B cell (primary cell): ENCODE measurements at places on chromosomes 1 and 21. TPM values are rescaled to one million over a fixed set of nuclear protein-coding genes. Genes with fewer than 3 reads are reported as not detected.

Gene CFHR5
- total RNA-seq = not detected in 2 replicates

Gene IL10
- 0.63 and 0.69 TPM in 2 replicates for total RNA-seq

Gene C1orf185
- total RNA-seq = not detected in 2 replicates

Gene MTMR11
- total RNA-seq = 0.15 TPM in 1 of 2 replicates, not detected in the other

Gene MX2
- 64.3 and 72.8 TPM in 2 replicates for total RNA-seq

Gene LEPR
- 0.30 and 0.41 TPM in 2 replicates for total RNA-seq

Gene ESRRG
- total RNA-seq = not detected in 2 replicates

- no peak for DNase-seq
- no peaks in the 10 kb centered on the region for H3K27me3 ChIP-seq
- peaks cover 49% of the 10 kb centered on the region for H3K4me1 ChIP-seq
- no peak overlapping the region for H3K27ac ChIP-seq
- no peak overlapping the region for H3K4me3 ChIP-seq
Measured at GRCh38 chr1:25020173-25020845, 90.2 kb upstream of the RUNX3 start.

- H3K27ac ChIP-seq = no peak overlapping the region
- H3K4me3 ChIP-seq = no peak overlapping the region
- no peak for DNase-seq
Measured at GRCh38 chr1:20386323-20387081, 95.8 kb downstream of the VWA5B1 start.

DNA sequence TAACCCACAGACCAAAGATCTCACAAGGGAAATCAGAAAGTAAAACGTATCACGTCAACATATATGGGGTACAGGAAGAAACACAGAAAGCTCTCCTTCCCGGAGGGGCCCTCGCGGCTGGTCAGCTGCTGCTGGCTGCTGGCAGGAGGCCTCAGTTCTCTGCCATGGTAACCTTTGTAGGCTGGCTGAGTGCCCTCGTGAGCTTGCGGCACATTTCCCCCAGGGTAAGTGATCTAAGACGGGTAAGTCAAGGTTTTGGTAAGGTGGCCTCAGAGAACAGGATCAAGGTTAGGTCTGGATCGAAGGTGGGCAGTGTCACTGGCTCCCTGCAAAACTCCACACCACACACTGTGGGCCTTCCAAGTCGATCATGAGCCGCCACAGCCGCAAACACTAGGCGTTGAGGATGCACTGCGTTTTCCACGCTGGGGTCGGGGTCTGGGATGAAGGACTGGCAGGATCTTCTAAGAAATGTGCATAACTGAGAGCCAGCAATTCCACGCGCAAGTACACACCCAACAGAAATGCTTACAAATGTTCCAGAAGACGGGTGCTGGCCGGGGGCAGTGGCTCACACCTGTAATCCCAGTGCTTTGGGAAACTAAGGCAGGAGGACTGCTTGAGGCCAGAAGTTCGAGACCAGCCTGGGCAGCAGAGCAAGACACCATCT lies 33.9 kb downstream of the WDR4 start:
- H3K36me3 ChIP-seq = peaks cover 2% of the 10 kb centered on the region
- no peaks in the 10 kb centered on the region for H3K4me1 ChIP-seq
- H3K27ac ChIP-seq = no peak overlapping the region
- no peak for DNase-seq

DNA sequence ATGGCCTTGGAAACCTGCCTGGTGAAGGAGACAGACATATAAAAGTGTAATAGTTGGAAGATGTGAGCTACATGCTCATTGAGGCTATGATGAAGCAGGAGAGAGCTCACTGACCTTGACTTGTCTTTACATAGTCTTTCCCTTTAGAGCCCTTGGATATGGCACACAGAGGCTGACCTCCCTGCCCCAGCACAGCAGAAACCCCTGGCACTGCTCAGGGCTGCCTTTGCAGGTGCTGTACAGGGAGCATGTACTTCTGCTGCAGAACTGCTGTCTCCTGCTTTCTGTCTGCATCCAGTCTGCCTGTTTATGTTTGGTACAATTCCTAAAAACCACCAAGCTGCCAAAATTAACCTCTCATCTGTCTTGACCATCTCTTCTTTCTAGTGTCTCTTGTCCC lies 80.5 kb downstream of the C1orf21 start:
- H3K27me3 ChIP-seq = no peaks in the 10 kb centered on the region
- no peak overlapping the region for H3K27ac ChIP-seq
- no peak for DNase-seq

DNA sequence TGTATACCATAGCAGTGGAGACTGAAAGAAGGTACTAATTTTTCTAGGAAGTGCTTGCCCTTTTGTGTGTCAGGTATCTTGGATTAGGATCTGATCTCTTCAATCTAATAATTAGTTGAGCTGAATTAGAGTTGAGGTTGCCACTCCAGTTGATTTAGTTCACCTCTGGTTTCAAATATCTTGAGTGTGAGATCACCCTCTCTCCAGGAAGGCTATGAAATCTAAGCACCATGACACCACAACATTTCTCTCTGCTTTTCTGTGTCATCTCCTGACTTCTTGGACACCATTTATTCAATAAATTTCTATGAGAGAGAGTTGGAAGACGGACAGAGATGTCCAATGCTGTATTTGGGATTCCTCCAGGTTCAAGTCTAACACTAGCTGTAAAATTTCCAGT lies 212.8 kb downstream of the DYRK1A start:
- H3K36me3 ChIP-seq = no peaks in the 10 kb centered on the region
- H3K27me3 ChIP-seq = no peaks in the 10 kb centered on the region
- no peak overlapping the region for H3K27ac ChIP-seq

DNA sequence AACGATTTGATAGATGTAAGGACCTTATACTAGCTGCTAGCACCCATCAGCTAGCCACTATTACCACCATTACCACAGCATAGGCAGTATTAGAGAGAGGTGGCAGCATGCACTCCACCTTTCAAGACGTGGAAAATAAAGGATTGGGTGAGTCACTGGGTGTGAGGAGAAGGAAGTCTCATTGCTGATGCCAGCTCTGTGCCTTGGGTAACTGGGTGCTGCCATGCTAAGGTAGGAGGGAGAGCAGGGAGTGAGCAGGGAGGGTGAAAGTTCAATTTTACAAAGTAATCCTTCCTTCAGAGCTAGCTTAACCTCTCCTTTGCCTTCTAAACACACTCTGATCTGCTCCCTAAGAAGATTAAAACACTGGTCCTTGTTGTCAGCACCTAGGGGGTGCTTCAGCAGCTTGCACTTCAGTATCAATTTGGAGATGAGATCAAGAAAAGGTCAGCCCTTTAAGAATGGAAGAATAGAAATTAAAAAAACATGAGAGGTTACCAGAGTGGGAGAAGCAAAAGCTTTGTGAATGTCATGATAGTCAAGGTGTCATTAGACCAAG lies 1.8 kb upstream of the LIN9 start:
- peaks cover 12% of the 10 kb centered on the region for H3K4me1 ChIP-seq
- no peaks in the 10 kb centered on the region for H3K36me3 ChIP-seq
- DNase-seq = peak; percentile 15
- no peak overlapping the region for H3K4me3 ChIP-seq
- H3K27ac ChIP-seq = no peak overlapping the region
- H3K27me3 ChIP-seq = peaks cover 14% of the 10 kb centered on the region

GRCh38 chr1:203985676-203986075 lies 87.2 kb upstream of the SOX13 start:
- H3K27me3 ChIP-seq = no peaks in the 10 kb centered on the region
- H3K4me1 ChIP-seq = no peaks in the 10 kb centered on the region
- no peak overlapping the region for H3K27ac ChIP-seq
- no peaks in the 10 kb centered on the region for H3K36me3 ChIP-seq

- no peaks in the 10 kb centered on the region for H3K4me1 ChIP-seq
- no peaks in the 10 kb centered on the region for H3K27me3 ChIP-seq
- no peak overlapping the region for H3K4me3 ChIP-seq
- H3K27ac ChIP-seq = no peak overlapping the region
Measured at GRCh38 chr1:57058652-57059501, 93.1 kb upstream of the C8B start.

GRCh38 chr1:174990382-174990999 lies 9.3 kb upstream of the CACYBP start:
- peaks cover 7% of the 10 kb centered on the region for H3K36me3 ChIP-seq
- no peaks in the 10 kb centered on the region for H3K27me3 ChIP-seq
- peaks cover 11% of the 10 kb centered on the region for H3K4me1 ChIP-seq
- peak; percentile 58 for DNase-seq
- peak overlapping the region; percentile 90 for H3K27ac ChIP-seq

- H3K4me1 ChIP-seq = no peaks in the 10 kb centered on the region
- DNase-seq = no peak
- H3K27me3 ChIP-seq = no peaks in the 10 kb centered on the region
- no peak overlapping the region for H3K4me3 ChIP-seq
- no peaks in the 10 kb centered on the region for H3K36me3 ChIP-seq
- H3K27ac ChIP-seq = no peak overlapping the region
Measured at GRCh38 chr1:105427543-105427942, 1628.9 kb upstream of the PRMT6 start.

GRCh38 chr21:28916150-28916893 lies 76.4 kb downstream of the LTN1 start:
- no peak overlapping the region for H3K27ac ChIP-seq
- H3K36me3 ChIP-seq = no peaks in the 10 kb centered on the region
- DNase-seq = no peak
- no peaks in the 10 kb centered on the region for H3K27me3 ChIP-seq

DNA sequence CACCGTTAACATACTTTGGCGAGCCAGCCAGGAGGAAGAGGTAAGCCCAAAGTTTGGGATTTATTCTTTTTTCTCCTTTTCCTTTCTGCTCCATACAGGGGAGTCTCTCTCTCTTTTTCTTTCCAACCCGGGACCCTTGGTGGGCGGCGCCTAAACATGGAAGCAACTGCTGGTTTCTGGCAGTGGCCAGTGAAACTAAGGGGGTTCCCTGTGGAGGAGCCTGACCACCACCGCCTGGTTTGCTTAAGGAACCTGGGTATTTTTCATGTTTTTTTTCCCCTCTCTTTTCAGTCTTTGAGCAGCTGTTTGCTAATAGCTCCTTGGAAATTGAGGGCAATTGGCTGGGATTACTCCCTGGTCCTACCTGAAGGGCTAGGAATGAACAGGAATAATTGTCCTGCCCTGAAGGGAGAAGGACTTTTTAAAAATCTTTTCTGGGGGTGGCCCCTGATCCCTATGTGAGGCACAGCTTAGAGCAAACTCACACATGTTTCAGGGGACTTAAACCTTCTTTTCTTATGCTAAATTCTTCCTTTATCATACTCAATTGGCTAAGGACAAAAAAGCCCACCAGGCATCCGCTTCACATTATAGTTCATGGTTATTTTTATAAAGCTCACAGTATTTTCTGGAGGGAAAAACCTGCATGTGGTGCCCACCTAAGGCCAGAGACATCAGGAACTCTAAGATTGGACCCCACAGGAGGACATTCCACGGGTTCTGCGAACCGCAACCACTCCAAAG lies 61.3 kb upstream of the PLD5 start:
- H3K4me3 ChIP-seq = no peak overlapping the region
- no peak overlapping the region for H3K27ac ChIP-seq
- H3K27me3 ChIP-seq = no peaks in the 10 kb centered on the region
- no peak for DNase-seq
- no peaks in the 10 kb centered on the region for H3K36me3 ChIP-seq
- no peaks in the 10 kb centered on the region for H3K4me1 ChIP-seq

GRCh38 chr21:42414928-42415769 lies 11.4 kb downstream of the UBASH3A start:
- H3K36me3 ChIP-seq = no peaks in the 10 kb centered on the region
- peak; percentile 87 for DNase-seq
- H3K27ac ChIP-seq = no peak overlapping the region
- H3K4me3 ChIP-seq = no peak overlapping the region

DNA sequence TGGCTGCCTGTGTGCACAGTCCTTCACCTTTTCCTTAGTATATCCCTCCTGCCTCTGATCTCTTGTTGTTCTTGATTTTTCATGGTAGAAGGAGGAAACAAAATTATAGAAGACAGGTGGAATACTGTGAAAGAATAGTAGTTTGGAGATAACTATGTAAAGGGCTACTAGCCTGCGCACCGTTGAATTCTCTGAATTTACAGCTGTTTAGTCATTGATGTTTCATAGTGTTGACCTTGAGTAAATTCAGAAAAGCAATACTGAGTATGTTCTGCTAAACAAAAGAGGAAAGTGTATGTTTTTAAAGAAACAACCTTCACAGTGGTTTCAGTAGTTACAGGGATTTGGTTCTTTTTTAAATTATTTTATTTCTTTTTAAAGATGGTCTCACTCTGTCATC lies 18.1 kb downstream of the CAMTA1 start:
- no peak overlapping the region for H3K27ac ChIP-seq
- DNase-seq = no peak
- H3K4me3 ChIP-seq = no peak overlapping the region
- no peaks in the 10 kb centered on the region for H3K27me3 ChIP-seq

GRCh38 chr1:208309771-208310170 lies 65.6 kb upstream of the PLXNA2 start:
- no peak overlapping the region for H3K27ac ChIP-seq
- no peak overlapping the region for H3K4me3 ChIP-seq
- DNase-seq = no peak
- H3K27me3 ChIP-seq = no peaks in the 10 kb centered on the region
- no peaks in the 10 kb centered on the region for H3K36me3 ChIP-seq

- no peak for DNase-seq
- H3K4me1 ChIP-seq = no peaks in the 10 kb centered on the region
- H3K4me3 ChIP-seq = no peak overlapping the region
- no peak overlapping the region for H3K27ac ChIP-seq
Measured at GRCh38 chr1:100671601-100672000, 47.9 kb upstream of the VCAM1 start.
